ENCODE measurements at places on chromosomes 3 and 15.

DNA sequence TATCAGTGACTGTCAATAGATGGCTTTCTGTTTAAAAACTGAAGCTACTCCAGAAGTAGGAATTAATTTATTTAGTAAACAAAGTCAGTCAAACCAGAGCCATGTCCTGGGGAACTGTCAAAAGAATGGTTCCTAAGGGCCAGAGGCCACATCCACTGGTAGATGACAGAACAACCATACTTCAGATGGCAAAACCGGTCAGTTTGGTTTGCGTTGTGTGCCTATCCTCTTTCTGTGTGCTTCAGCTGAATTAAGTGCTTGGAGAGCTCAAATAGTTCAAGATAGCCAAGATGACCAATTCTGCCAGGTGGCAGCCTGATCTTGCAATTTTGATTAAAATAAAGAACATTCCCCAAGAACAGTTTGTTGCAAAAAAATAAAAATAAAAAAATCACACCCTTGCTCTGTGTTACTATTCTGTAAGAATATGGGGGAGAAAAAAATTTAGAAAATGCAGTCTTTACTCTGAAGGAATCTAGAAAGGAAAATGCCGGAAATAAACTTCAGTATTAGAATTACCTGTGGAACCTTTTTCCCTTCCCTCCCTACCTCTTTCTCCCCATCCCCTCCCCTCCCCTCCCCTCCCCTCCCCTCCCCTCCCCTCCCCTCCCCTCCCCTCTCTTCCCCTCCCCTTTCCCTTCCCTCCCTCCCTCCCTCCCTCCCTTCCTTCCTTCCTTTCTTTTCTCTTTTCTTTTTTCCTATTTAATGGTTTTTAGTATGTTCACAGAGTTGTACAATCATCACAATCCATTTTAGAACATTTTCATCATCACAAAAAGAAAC lies 2.5 kb downstream of the MAP3K13 start:
- DNase-seq = no peak

GRCh38 chr3:29665688-29666087 lies 384.8 kb downstream of the RBMS3 start:
- DNase-seq = no peak

DNA sequence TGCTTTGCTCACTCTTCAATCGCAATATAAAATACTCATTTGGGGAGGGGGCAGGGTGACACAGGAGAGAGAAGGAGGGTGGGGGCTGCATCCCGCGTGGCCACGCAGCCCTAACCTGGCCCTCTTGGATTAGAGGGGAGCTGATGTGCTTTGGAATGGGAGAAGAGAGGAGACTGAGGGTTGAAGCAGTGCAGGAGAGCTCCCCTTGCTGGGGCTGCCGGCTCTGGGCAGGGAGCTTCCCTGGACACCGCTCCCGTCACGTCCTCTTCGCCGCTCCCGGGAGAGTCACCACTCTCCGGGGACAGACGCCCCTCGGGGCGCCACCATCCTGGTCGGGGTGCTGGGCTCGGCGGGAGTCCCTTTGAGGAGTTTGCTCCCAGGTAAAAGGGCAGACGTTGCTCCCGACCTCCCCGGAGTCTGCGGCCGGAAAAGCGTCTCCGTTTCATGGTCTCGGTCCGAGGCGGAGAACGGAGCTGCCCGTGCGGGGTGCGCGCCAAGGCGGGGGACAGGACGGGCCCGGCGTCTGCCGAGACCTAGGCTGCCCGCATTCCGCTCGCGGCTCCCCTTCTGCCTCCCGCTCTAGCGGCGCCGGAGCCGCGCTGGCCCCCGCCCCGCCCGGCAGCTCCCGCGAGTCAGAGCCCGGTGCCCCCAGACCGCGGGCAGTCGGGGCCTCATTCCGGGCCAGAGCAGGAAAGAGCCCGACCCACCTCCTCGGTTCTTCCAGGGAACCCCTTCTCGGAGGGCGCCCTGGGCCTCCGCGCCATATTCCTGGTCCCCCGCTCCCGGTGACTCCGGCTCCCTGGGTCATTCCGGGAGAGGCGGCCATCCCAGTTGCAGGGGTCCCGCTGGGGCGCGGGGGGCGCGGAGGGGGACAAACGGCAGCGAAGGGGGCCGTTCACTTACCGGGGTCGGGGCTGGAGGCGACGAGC lies 603 bp downstream of the SLC7A14 start:
- DNase-seq = no peak

DNA sequence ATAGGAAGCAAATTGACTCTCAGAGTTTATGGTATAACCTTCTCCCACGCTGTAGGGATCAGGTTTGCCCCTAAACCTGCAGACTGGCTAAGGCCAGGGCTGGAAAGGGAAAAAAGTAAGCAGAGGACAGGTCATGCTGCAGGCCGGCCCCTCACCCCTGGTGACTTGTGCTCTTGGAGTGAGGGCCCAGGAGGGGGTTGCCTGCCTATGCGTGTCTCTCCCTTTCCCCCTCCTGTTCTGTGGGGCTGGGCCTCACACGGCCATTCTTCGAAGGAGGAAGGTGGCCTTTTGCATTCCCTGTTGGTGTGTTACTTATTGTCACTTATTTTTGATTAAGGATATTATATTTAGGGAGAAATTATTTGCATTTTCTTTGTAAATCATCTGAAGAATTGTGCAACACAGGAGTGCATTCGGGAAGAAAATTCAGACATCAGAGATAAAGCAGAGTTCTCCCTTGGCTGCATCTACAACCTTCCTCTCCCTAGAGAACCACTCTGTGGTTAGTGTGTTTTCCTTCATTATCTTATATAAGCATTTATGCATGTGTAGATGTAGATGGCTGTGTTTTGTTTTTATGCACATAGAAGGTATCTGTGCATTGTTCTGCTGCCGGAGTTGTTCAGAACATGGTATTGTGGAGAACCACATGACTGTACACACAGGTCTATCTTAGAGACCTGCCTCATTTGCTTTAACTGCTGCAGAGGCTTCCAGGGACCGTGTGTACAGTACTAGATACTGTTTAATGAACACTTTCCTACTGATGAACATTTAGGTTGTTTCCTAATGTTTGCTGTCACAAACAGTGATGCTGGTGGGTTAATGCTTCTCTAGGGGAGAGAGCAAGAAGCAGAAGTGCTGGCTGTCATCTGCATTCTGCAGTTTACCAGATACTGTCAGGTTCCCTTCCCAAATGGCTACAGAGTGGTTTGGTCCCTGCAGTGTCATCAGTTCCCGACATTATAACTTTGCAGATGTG lies 133.5 kb downstream of the APBA2 start:
- no peak for DNase-seq

DNA sequence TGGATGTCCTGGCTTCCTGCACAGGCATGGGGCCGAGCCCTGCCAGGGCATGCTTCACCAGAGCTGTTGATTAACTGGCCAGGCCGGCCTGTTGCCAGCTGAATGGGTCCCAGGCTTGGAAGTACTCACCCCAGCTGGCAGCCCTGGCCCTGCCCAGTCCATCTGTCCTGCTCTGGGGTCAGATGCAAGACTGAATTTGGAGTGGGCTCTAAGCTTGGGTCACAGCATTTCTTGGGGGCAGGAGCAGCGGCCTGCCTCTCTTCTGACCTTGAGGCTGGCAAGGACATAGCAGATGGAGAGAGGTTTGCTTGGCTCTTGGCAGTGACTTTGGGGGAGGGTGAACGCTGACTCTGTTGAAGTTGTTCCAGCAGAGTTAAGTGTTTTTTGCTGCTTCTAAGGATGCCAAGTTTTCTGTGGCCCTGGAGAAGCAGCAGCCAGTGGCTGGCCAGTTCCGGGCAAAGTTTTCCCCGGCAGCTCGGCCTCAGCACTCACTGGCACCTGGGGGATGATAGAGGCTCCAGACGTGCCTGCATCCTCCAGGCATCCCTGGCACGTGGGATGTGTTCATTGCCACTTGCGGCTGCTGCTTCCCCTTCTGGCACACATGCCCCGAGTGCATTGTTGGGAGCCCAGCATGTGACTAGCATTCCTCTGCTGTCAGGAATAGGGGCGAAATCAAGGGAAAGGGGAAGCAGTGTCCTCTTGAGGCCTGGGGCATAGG lies 22.9 kb downstream of the PDIA5 start:
- DNase-seq = no peak

- peak; percentile 61 for DNase-seq
These were observed 1.1 kb downstream of the WDR82 start for GRCh38 chr3:52277071-52277964.

DNA sequence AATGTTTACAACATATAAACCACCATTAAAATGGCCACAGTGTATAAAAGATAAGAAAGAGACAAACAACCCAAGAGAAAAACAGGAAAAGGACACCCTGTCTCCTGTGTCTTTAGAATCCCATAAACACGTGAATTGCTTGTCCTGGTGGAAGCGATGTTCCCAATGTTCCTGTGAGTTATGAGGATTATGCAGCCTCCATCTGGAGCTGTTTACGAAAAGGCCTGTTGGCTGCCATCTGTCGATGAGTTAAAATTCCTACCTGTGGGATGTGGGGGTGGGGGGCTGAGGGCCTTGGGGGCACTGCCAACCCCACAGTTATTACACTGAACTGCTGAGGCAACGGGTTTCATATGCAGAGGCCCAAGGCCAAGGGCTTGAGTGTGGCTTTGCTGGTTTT lies 13.6 kb downstream of the NISCH start:
- DNase-seq = no peak

GRCh38 chr3:14398797-14399106 lies 3.7 kb upstream of the SLC6A6 start:
- no peak for DNase-seq

DNA sequence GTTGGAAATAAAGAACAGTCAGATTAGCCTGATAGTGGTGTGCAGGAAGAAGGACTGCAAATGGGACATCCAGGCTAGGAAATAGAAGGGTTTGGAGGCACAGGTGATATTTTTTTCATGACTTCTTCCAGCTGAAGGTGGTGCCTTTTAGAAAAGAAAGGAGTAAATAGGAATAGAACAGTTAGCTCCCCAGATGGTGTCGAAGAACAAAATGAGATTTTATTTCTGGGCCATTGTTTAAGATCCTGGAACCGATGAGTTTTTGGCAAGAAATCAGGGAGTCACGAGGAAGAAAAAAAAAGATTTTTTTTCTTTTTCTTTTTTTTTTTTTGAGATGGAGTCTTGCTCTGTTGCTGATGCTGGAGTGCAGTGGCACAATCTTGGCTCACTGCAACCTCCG lies 9.8 kb upstream of the NCK1 start:
- DNase-seq = no peak

- no peak for DNase-seq
These were observed 711.0 kb downstream of the MECOM start for GRCh38 chr3:168952551-168952950.

DNA sequence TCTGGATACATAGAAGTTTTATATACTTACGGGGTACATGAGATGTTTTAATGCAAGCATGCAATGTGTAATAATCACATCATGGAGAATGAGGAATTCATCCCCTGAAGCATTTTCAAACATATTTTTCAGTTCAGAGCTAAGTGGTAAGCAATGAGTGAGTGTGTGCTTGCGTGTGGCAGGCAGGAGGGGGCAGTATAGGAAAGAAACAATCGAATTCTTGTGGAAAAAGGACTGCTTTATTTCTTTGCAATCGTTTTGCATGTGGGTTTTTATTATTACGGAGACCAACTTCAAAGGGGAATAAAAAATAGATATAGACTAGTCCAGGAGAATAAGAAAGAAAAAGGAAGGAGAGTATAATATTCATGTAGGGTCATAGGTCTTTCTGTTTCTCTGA lies 271.6 kb downstream of the CHL1 start:
- no peak for DNase-seq

DNA sequence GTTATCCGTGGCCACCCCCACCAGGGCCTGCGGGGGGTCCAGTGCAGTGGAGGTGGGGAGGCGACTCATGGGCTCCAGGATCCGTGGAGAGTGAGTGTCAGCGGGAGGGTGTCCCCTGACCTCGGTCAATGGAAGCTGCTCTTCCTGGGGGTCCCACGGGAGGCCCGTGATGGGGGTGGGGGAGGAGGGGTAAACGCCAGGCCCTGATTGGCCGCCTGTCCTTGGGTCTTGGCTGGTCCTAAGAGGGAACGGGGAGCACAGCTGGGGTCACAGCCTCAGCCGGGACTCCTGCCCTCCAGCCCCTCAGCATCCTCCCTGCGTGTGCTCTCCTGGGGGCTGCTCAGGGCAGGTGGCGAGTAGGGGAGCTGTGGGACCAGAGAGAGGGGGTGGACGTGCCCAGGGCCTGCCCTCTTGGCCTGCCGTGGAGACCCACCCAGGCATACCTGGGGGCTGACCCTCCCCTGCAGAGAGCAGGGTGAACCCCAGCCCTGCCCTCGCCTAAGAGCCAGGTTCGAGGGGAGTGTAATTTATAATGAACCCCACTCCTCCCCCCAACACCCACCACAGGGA lies 184.6 kb downstream of the GOLGA6L6 start:
- no peak for DNase-seq
